Activated naive CD4-positive, alpha-beta T cell (primary cell): ENCODE measurements at places on chromosomes 5 and 9.

GRCh38 chr9:89675058-89675742 lies 70.4 kb downstream of the GADD45G start:
- DNase-seq, result no peak

DNA sequence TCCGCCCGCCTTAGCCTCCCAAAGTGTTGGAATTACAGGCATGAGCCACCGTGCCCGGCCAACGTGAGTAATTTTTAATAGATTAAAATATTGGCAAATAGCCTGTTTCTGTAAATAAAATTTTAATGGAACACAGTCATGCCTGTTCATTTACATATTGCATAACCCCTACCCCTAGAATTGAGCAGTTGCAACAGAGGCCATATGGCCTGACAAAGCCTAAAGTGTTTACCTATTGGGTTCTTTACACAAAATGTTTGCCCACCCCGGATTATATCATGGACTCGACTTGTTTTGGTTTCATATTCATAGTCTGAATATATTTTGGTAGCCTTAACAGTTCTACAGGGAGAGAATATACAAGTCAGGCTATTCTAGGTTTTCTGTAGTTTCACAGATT lies 5.3 kb downstream of the NSA2 start:
- no peak for DNase-seq

- no peak for DNase-seq
Observed at GRCh38 chr5:151094852-151095245, 14.0 kb upstream of the TNIP1 start.

GRCh38 chr5:107652839-107653607 lies 17.7 kb downstream of the EFNA5 start:
- DNase-seq, result no peak

DNA sequence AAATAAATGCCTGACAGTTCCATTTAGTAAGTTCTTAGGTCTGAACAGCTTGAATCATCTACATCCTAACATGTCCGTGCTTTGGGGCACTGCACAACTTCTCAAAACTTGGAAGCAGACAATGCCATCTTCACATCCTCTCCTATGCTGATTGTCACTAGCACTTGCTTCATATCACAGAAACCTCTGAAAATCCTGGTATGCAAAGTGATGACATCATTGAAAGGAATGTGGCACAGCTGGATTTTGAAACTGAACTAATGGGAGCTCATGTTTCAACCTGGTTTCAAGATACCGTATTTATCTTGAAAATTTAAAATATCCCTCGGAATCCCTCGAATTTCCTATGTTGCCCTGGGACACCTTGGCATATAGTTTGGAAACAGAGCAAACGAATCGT lies 490.2 kb upstream of the DAP start:
- DNase-seq, result no peak

GRCh38 chr5:14177634-14178033 lies 34.5 kb downstream of the TRIO start:
- no peak for DNase-seq
